AG09309 (cell line): ENCODE measurements at places on chromosomes 12 and 14.

GRCh38 chr12:69511469-69512267 lies 41.5 kb downstream of the FRS2 start:
- DNase-seq, result no peak

- peak; percentile 97 for DNase-seq
Measured at GRCh38 chr14:51604073-51604472, 47.6 kb upstream of the FRMD6 start.

- DNase-seq, result no peak
Measured at GRCh38 chr14:44403193-44403592, 103.9 kb downstream of the FSCB start.

GRCh38 chr12:76784600-76785051 lies 20.7 kb downstream of the ZDHHC17 start:
- DNase-seq, result no peak

DNA sequence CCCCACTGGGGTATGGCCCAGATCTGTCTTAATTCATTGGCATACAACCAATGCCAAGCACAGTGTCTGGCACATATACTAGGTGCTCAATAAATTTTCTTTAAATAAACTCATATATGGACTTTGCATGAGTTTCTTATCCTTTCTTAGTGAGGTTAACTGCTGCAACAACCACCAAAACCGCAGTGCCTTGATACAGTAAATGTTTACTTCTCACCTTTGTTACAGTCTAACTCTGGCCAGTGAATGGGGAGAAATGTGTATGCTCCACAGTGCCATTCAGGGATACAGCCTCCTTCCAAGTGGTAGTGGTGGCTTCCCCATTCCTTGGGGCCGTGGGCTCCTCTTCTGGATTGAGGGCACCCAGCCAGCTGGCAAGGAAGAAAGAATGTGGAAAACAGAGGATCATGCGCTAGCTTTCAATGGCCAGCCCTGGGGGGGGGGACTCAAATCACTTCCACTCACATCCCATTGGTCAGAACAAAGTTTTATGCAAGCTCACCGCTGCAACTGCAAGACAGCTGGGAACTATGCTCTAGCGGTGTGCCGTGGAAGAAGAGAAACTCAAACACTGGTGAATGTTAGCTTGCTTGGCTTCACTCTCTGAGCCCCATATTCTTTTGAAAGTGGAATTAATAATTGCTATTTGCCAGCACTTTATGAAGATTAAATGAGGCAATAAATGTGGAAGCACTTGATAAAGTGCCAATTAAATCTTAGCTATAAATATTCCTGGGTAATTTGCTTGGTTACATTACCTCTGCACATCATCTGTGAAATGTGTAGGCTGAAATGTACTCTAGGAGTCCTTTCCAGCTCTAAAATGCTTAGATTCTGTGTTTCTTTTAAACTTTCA lies 51.0 kb upstream of the SOCS2 start:
- no peak for DNase-seq

DNA sequence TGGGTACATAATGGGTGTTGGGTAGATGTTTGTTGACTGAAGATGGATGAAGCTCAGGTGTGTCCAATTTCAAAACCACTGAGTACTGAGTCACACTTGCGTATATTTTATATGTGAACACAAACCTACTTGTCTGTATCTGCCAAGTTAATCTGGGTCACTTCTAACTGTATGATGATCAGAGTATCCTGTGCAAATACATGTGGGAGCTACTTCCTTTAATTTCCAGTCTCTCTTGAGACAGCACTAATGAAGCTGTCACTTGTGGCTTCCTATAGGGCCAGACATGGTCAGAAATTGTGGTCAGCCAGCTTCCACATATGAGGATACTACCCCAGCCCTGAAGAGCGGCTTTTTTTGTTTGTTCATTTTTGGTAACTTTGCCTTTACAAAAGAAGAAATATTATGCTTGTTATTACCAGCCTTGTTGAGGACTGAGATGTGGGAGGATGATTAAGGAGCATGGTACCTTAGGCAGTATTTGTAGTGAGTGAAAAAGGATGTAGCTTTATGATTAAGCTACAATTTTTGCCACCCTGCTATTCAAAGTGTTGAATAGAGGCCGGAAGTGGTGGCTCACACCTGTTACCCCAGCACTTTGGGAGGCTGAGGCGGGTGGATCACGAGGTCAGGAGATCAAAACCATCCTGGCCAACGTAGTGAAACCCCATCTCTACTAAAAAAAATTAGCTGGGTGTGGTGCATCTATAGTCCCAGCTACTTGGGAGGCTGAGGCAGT lies 32.4 kb downstream of the PLXNC1 start:
- DNase-seq, result no peak

DNA sequence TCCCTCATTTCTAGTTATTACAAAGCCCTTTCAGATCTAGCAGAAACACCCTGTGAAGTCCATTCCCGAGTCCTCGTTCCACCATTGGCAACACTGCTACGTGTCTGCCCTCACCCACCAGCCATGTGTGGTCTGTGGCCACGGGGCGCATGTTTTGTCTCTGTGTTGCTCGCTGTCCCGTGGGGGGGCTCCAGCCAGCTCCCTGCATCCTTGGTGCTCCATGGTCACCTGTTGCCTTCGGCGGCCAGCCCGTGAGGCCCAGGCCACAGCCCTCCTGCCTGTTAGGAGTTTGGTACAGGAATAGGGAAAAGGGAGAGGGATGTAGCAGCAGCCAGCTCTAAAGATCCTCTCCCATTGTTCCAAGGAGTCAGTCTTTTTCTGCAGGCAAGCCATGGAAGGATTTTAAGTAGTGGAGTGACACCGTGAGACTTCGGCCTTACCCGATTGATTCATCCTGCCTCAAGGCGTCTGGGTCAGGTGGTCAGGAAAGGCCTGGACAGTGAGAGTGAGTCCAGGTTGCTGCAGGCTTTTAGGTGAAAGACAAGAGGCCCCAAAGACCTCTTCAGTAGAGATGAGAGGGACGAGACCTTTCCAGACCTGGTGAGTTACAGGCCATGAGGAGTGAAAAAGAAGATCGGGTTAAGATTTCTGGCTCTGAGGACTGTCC lies 30.3 kb downstream of the TPCN1 start:
- DNase-seq, result no peak

- DNase-seq, result peak; percentile 3
Measured at GRCh38 chr12:62006076-62006732, 254.0 kb upstream of the USP15 start.

DNA sequence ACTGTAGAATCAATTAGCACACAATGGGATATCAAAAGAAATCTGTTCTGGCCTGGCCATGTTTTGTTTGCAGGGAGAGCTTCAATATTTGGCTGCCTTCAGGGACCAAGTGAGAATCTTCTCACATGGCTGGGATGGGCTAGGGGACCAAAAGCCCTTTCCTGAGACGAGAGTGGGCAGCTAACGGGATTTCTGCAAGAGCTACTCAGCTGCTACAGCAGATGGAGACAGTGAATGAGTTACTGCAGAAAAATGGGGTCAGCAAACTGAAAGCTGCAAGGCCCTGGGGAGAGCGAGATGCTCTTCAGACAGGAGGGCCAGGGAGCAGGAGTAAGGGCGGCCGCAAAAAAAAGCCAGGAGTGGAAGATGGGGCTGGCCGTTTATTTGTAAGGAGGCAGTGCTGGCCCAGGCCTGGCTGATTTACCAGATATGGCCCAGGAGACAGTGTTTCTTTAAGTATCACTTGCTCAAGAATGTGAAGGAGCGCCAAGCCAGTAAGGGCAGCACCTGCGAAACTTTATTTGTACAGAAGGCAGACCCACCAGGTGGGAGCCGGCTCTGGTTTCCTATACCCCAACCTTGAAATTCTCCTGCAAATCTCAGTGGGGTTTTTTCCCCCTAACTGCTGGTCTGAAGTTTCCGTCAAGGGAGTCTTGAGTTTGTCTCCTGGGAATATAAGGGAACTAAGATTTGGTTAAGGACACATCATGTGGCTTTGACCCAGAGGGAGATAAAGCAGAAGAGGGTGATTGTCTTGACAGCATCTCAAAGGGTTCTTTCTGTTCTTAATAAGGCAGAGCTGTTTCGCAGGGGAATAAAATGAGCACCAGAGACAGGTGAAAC lies 57.8 kb downstream of the SSH1 start:
- no peak for DNase-seq

DNA sequence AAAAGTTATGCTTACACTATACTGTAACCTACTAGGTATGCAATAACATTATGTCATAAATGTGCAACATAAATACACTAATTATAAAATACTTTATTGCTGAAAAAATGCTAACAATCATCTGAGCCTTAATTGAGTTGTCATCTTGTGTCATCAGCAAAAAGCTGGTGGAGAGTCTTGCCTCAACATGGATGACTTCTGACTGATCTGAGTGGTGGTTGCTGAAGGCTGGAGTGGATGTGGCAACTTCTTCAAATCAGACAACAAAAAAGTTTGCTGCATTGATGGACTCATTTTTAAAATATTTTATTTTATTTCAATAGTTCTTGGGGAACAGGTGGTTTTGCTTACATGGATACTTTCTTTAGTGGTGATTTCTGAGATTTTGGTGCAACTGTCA lies 93.9 kb upstream of the AMN1 start:
- DNase-seq, result no peak

DNA sequence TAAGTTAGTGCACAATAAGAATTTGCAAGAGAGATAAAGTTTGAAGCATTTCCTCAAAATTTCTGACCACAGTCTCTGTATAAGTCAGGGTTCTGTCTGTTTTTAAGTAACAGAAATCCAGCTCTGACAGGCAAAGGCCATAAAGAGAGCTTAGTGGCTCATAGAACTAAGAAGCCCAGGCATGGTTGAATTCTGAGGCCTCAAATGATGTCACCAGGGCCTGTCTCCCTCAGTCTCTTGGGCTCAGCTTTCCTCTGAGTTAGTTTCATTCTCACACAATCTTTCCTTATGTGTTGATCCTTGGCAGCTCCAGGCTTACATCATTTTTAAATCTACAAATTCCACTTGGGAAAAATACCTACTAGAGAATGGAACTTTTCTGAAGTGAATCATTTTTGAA lies 173.4 kb upstream of the ATP2B1 start:
- peak; percentile 81 for DNase-seq

GRCh38 chr12:1799051-1799881 lies 21.1 kb upstream of the LRTM2 start:
- no peak for DNase-seq

DNA sequence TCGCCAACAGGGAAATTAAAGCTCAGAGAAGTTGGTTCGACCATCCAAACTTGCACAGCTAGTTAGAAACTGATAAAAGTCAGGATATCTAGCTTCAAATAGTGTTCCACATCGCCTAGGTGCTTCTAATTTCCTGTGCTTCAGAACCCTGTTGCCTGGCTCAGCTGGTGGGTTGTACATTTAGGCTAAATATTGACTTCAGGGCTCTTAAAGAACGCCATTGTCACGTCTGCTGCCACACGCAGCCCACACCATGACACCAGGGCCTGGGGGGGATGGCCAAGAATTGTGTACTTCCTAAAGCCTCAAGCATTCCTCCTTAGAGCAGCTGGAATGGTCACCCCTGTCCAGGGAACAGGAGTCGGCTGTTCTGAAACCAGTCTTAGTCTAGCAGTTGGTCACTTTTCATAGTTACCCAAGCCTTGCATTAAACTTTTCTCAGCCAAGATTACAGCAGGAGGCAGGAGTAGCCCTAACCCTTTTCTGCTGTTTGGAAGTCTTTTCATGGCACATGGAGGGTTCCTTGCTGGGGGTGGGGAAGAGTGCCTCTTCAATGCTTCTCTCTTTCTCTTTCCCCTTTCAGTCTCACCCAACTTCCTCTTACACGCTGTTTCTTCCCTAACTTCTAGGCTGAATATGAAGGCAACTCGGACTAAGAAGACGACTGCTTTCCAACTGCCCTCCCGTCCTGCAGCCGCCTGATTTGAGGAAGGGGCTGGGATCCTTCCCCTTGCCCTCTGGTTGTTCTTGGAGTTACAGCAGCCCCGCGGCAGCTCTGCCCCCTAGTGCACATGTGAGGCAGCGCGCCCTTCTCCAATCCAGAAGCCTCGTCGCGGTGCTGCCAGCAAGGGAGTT lies 17.1 kb downstream of the FOS start:
- DNase-seq, result no peak

DNA sequence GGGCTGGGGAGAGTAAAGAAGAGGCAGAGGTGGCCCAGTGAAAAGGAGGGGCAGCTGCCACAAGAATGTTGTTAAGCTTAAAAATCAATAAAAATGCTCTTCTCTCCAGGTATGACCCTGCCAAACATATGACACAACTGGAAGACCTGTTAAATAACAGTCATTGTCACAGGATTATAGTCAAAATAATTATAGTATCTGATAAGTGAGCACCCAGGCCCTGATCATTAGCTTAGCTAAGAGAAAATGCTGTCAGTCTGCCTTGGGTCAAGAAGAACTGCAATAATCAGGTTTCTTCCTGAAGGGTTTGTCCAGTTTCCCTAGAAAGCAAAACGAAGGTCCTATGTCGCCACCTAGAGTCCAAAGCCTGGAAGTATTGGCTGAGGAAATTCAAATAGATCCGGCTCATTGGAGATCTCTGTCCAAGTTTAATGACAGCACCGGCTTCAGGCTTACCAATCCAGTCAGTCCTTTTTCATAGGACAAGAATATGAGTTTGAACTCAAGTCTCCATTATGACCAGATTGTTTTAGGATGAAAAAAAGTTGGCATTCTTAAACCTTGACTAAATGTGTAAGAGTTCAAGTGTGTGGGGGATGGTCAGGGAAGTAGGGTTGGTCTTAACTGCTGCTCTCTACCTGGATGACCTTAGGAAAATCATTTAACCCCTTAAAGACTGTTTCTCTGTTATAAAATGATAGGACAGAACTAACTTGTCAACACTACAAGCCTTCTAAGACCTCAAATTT lies 22.5 kb upstream of the NKX2-8 start:
- peak; percentile 40 for DNase-seq
